Activated CD4-positive, alpha-beta T cell treated with anti-CD3 and anti-CD28 coated beads, Interleukin-2, amount 10 ng/mL, durations not matched to agents 7 days and 5 days (primary cell): ENCODE measurements at places on chromosomes 11 and 22. TPM values are rescaled to one million over a fixed set of nuclear protein-coding genes. Genes with fewer than 3 reads are reported as not detected.

DNA sequence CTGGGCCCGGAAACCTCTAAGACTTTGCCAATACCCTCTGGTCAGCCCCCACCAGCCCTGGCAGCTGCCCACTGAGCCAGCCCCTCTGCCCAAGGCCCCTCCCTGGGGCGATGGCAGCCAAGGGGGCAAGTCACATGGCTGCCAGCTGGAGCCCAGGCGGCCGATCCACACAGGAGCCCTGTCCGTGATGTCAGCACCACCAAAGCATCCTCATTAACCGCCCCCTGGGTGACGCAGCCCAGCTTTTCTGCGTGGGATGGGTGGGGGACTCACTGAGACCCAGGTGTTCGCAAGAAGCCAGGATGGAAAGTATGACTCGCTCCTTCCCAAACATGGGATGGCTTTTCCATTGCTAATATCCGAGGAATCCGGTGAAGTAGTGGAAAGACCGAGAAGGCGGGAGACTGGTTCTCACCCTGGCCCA is 46.6 kb upstream of the WNT7B start:
- DNase-seq, result no peak

GRCh38 chr11:60830478-60831142 is 11.3 kb upstream of the CCDC86 start:
- no peak for DNase-seq

DNA sequence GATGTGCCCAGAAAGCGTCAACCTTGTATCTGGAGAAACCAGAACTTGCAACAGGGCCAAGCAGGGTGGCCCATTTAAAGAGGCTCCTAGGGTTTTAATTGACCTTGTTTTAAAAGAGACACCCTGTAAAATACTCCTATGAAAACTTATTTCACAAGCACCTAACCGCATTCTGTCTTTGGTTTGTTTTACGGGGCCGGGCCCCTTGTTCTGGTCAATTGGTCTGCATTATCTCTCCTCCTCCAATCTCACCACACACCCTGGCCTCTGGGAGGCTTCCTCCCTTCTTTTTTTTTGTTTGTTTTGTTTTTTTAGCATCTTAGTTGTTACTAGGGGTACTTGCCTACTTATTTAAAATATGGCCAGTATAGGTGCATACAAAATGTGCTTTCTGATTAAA is 4.7 kb downstream of the EHF start:
- no peak for DNase-seq

GRCh38 chr11:130162733-130163132 is 3.2 kb downstream of the ST14 start:
- no peak for DNase-seq

DNA sequence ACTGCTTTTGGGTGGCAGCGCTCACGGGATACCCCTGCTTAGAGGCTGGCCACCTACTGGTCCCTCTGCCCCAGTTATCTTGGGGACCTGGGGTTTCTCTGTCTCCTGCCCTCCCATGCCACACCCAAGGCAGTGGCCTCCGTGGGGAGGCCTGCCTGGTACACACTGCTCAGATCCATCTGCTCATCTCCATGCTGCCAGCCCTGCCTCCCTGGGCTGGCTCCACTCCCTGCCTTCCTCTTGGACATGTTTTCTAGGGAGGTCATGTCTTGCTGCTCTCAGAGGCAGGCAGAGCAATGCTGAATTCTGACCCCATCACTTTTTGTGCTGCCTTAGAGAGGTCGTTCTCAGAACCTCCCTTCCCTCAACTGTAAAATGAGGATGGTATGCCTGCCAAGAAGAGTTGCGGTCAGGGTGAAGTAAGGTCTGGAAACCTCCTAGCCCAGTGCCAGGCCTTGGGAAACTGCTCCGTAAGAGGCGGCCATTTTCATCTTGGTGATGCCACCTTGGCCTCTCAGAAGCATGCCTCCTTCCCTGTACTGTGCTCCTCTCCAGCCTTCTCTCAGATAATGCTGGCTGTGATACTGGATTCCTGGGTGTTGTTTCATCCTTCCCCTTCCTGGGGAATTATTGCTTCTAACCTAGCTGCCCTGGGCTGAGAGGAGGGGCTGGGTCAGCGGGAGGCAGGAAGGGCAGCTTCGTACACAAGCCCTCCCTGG is 186.4 kb upstream of the ZBED5 start:
- no peak for DNase-seq

- no peak for DNase-seq
These were observed 24.0 kb upstream of the CADM1 start for GRCh38 chr11:115528225-115528624.

- no peak for DNase-seq
These were observed 3.8 kb upstream of the SHISAL1 start for GRCh38 chr22:44316393-44317122.

DNA sequence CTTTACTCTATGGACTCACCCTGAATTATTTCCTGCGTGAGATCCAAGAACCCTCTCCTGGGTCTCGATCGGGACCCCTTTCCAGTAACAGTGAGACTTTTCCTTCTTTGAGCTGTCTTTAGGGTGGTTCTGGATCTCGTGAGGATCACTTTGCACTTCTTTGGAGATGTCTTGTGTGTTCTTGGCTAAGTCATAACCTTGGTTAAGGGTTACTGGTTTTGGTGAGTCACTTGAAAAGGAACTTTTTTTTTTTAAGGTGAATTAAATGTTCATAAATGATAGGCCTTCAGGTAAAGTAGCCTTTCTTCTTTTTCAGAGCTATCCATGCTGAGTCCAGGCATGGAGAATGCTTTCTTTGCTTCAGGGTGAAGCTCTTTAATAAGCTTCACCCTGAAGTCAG is 19.4 kb upstream of the GSTP1 start:
- no peak for DNase-seq

- no peak for DNase-seq
These were observed 78.1 kb upstream of the CCND1 start for GRCh38 chr11:69562816-69563215.

DNA sequence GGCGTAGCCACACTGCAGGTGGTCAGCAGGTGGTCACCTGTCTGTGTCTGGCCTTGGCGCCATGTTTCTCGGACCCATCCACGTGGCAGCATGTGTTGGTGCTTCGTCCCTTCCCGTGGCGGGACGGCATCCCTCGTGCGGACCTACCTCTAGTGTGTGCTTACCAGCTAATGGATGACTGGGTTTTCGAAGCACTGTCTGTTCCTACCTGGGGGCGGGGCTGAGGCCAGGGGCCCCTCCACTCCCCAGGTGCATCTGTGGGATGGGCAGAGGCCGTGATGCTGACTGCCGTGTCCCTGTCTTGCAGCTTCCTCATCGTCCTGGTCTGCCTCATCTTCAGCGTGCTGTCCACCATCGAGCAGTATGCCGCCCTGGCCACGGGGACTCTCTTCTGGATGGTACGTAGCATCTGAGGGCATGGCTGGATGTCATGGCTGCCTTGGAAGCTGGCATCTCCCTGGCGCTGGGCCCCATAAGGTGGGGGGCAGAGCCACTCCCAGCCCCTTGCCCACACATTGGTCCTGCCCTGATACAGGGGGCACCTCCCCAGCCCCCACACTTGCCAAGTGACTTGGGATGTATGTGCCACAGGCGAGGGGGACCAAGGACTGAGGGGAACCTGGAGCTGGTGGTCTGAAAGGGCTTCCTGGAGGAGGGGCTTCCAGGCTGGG is 82.9 kb downstream of the KCNQ1 start:
- DNase-seq, result no peak

DNA sequence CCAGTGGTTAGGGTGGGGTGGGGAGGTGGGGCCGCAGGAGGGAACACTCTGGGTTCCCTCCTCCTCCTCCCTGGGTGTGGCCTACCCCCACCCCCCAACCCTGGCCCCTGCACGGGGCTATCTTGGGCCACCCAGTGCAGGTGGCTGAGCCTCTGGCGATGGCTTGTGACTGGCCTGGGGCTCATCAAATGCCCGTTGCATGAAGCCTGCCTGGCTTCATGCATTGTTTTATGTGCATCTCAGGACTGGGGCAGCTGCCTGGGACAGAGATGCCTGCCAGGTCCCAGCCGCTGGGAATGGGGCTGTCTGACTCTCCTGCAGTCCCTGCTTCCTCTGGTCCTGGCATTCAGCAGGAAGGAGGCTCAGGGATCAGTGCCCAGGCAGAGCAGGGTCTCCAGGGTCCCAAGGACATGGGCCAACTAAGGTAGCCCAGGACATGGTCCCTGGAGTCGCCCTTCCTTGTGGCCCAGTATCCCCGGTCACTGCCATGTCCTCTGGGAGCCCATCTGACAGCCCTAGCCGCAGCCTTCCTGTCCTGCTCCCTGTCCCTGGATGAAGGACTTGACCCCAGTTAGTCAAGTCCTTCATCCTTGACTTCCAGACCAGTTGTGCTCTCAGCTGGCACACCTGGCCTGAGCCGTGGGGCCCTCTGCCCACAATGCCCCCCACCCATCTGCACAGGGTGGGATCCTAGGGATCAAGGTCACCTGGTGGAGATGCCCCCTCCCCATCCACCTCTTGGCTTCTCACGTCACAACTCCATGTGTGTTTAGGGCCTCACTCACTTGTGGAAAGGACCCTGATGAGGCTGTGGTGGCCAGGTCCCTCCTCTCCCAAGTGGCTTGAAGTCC is 112.1 kb upstream of the FGF3 start:
- no peak for DNase-seq

- no peak for DNase-seq
These were observed 93.8 kb downstream of the TRIM29 start for GRCh38 chr11:120044011-120044675.

- DNase-seq, result no peak
These were observed 8.3 kb upstream of the MICALL1 start for GRCh38 chr22:37897807-37898206.

DNA sequence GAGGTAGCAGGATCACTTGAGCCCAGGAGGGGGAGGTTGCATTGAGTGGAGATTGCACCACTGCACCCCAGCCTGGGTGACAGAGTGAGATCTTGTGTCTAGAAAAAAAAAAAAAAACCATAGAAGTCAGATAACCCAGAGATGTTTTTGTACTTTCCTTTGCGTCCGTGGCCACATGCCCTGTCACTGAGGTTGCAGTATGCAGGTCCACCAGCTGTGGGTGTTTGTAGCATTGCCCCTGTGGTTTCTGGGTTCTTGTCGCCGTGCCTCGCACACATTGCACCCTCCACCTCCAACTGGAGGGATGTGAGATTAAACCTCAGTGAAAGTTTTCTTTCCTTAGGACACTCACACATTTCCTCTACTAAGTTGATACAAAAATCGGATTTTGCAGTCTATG is 70.3 kb downstream of the TNRC6B start:
- DNase-seq, result peak; percentile 75

DNA sequence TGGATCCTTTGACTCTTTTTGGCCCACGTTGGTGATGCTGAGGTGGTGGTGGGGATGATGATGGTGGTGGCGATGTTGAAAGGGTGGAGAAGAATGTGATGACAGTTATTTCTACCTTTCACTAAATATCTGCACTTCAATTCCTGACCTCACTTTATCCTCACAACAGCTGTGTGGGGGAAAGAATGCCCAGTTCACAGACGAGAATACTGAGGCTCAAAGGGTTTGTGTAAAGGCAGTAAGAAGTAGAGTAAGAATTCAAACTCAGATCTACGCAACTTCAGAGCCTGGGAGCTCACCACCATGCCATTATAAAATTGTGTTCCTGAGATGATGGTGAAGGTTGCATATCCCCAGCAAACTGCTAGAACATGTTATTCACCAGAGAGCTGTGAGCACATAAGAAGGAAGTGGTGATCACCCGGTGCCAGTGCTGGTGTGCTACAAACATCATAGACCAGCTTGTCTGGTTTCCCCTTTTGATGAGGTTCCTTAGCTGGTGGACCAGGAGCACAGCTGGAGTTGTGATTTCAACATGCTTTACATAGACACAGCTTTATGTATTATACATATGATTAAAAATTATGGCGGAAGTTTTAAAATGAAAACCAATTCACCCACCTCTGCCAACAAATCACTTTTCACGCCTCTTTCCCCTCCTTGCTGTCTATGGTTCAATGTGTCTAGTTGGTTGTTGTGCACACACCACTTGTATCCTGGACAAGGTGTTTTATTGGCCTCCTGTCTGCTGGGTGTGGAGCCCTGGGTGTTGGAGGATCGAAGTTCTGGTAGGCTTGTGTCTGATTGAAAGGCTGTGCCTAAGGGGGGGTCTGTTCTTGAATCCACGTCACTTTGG is 6.2 kb downstream of the ST14 start:
- no peak for DNase-seq

DNA sequence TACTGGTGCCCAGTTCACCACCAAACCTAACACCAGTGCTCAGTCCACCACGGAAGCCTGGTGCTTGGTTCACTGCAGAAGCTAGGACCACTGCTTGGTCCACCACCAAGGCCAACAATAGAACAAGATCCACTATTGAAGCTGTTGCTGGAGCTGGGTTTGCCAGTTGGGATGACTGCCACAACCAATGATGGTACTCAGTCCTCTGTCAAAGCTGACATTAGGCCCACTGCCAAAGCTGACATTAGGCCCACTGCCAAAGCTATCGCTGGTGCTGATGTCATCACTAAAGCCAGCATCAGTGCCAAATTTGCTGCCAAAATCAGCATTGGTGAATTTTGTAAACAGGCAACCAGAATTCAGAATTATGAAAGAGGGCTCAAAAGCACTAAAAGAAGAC is 1850.2 kb upstream of the RAG2 start:
- DNase-seq, result no peak

DNA sequence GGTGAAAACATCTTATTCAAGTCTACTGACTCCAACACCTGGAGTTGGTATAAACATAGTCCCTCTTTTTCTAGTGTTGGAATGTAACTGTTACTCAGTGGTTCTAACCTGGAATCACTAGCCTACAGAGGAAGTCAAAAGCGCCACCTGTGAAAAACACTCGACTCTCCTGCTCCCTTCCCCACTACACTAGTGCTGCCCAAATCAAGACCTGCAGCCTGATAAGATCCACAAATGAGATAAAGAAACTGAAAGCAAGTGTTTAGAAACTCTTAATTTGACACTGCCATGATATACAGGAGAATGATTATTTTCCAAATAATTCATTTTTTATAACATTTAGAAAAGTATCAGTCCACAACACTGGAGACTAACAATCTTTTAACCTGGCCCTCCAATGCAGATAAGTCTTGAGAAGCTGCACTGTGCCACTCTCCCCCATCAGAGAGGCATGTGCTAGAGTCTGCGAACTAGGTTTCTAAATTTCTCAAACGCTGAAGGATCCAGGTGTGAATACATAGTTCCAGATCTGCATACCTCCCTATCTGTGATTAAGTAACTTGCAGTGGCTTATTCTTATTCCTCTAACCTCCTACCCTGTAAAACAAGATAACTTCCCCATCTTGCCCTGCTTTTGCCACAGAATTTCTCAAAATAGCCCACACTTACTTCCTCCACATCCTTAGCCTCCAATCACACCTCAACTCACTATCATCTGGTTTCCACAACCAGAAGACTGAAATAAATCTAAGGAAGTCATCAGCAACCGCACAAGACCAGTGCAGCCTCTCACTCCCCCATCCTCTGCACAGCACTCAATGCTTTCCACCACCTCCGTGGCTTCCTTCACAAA is 88.1 kb downstream of the RRAS2 start:
- peak; percentile 58 for DNase-seq

- no peak for DNase-seq
These were observed 63.3 kb upstream of the TNRC6B start for GRCh38 chr22:40114411-40114810.

KCNJ4 gene
- not detected for total RNA-seq

KREMEN1 gene
- total RNA-seq, result not detected

IFITM10 gene
- total RNA-seq, result 0.96 TPM

EP300 gene
- 79.2 TPM for total RNA-seq

OR51E1 gene
- total RNA-seq, result not detected

RFPL2 gene
- not detected for total RNA-seq

P2RX6 gene
- total RNA-seq, result 0.27 TPM

RIMBP3B gene
- total RNA-seq, result 1.1 TPM
